SJCRH30 (cell line): ENCODE measurements at places on chromosomes 7 and 10. TPM values are rescaled to one million over a fixed set of nuclear protein-coding genes. Genes with fewer than 3 reads are reported as not detected.
A peak's percentile ranks its signal among the peaks of the same experiment; 100 is the strongest.

GRCh38 chr7:15798081-15798480 lies 111.6 kb upstream of the MEOX2 start:
- no peaks in the 10 kb centered on the region; the same call in 1 of the 2 replicates for H3K4me1 ChIP-seq
- no peak overlapping the region for H3K27ac ChIP-seq
- H3K36me3 ChIP-seq: no peaks in the 10 kb centered on the region
- DNase-seq: no peak
- H3K4me3 ChIP-seq: no peak overlapping the region

- H3K27ac ChIP-seq: no peak overlapping the region
- H3K4me1 ChIP-seq: no peaks in the 10 kb centered on the region
- no peaks in the 10 kb centered on the region for H3K27me3 ChIP-seq
- no peaks in the 10 kb centered on the region for H3K36me3 ChIP-seq
Measured at GRCh38 chr7:66304536-66304935, 99.4 kb downstream of the TPST1 start.

- no peak overlapping the region for H3K27ac ChIP-seq
- H3K27me3 ChIP-seq: no peaks in the 10 kb centered on the region
- DNase-seq: peak; percentile 30
- no peaks in the 10 kb centered on the region for H3K4me1 ChIP-seq
- no peak overlapping the region for H3K4me3 ChIP-seq
- H3K36me3 ChIP-seq: no peaks in the 10 kb centered on the region
Measured at GRCh38 chr10:88164471-88164870, 301.0 kb downstream of the PTEN start.

DNA sequence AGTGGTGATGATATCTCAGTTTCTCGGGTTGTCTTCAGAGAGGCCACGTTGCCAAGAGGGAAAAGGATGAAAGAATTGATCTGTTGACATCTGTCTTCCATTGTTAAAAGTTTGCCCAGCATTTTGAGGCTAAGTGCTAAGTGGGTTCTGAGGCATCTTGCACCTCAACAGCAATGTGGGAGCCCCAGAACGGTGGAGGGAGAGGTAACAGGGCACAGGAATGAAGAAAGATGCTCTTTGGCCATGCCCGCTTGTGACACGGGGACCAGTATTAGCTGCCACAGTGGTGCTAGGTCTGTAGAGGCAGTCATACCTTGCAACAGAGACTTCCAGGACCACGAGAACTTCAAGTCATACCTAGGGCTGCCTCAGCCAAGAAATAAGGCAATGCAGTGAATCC lies 106.6 kb upstream of the NUPR2 start:
- H3K27ac ChIP-seq: no peak overlapping the region
- H3K4me3 ChIP-seq: no peak overlapping the region
- DNase-seq: no peak
- no peaks in the 10 kb centered on the region for H3K36me3 ChIP-seq
- H3K4me1 ChIP-seq: peaks cover 19% of the 10 kb centered on the region
- H3K27me3 ChIP-seq: no peaks in the 10 kb centered on the region

The MYL10 gene
- total RNA-seq: 3.9 and 4.1 TPM in 2 replicates

The SFMBT2 gene
- total RNA-seq: 7.4 and 8.2 TPM in 2 replicates

GRCh38 chr10:44426247-44427034 lies 41.5 kb upstream of the CXCL12 start:
- H3K27me3 ChIP-seq: no peaks in the 10 kb centered on the region
- H3K36me3 ChIP-seq: no peaks in the 10 kb centered on the region
- no peak overlapping the region for H3K4me3 ChIP-seq
- no peak overlapping the region for H3K27ac ChIP-seq
- no peak for DNase-seq

DNA sequence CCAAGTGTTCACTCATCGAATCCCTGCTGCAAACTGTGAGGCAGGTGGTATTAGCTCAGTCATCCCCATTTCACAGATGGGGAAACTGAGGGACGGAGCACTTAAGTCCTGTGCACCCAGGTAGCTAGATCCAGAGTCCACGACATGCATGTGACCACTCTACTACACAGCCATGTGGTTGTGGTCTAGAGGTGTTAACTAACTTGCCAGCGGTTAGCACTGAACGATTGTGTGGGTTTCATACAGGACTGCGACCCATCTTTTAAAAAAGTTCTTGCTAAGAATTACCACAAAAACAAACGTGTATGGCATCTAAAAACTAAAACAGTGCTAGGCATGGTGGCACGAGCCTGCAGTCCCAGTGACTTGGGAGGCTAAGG lies 16.1 kb upstream of the ABCC2 start:
- H3K27me3 ChIP-seq: no peaks in the 10 kb centered on the region
- no peaks in the 10 kb centered on the region for H3K4me1 ChIP-seq
- no peaks in the 10 kb centered on the region for H3K36me3 ChIP-seq
- no peak overlapping the region for H3K27ac ChIP-seq

DNA sequence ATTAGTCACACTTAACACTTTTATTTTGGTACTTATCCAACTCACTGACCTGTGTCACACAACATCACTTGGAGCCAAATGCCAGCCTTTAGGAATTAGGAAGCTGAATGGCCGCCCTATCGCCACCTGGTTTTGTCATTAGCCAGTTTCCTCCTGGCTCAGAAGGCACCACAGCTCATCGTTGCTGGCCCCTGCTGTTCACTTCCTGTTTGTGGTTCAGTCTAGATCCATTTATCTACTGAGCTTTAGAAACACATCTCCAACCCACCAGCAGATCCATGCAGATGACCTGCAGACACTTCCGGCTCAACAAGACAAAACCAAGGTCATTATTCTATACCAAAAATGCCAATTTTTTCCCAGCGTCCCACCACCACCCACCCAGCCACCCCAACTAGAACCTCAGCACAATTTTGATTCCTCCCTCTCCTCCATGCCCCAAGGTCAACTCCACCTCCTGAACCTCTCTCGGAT lies 193.5 kb upstream of the NEBL start:
- no peak overlapping the region for H3K27ac ChIP-seq
- DNase-seq: no peak
- H3K36me3 ChIP-seq: no peaks in the 10 kb centered on the region
- no peak overlapping the region for H3K4me3 ChIP-seq

The NACAD gene
- total RNA-seq: 4.0 and 4.8 TPM in 2 replicates

- H3K27me3 ChIP-seq: no peaks in the 10 kb centered on the region
- H3K4me3 ChIP-seq: no peak overlapping the region
- DNase-seq: no peak
- H3K4me1 ChIP-seq: peaks cover 3% of the 10 kb centered on the region; the same call in 1 of the 2 replicates
Measured at GRCh38 chr10:119297207-119297968, 90.0 kb downstream of the GRK5 start.

GRCh38 chr7:49773218-49773935 lies at the start of gene VWC2:
Gene VWC2 (plus strand): TSS chr7:49773638. CDS start chr7:49775436, 1,798 bp downstream.
- no peak within 1 kb of the TSS for H3K4me3 ChIP-seq
- H3K27ac ChIP-seq: no peak within 1 kb of the TSS
- no peak for DNase-seq
- no peaks in the 10 kb centered on the region; the same call in 1 of the 2 replicates for H3K27me3 ChIP-seq

The ZNF783 gene
- 10.8 and 11.9 TPM in 2 replicates for total RNA-seq

The CCDC172 gene
- not detected in 2 replicates for total RNA-seq

The MMP21 gene
- 0.10 TPM in 1 of 2 replicates, not detected in the other for total RNA-seq

The ZC3HAV1L gene
- total RNA-seq: 57.1 and 62.4 TPM in 2 replicates

GRCh38 chr10:121378251-121378801 lies 219.9 kb downstream of the FGFR2 start:
- H3K27ac ChIP-seq: no peak overlapping the region
- no peak overlapping the region for H3K4me3 ChIP-seq
- H3K27me3 ChIP-seq: no peaks in the 10 kb centered on the region
- no peaks in the 10 kb centered on the region for H3K36me3 ChIP-seq
- no peaks in the 10 kb centered on the region for H3K4me1 ChIP-seq

- H3K4me1 ChIP-seq: no peaks in the 10 kb centered on the region
- no peaks in the 10 kb centered on the region for H3K27me3 ChIP-seq
- H3K36me3 ChIP-seq: peaks cover 11% of the 10 kb centered on the region; the same call in 1 of the 2 replicates
- H3K27ac ChIP-seq: no peak overlapping the region
- no peak for DNase-seq
Measured at GRCh38 chr7:55202150-55202913, 162.8 kb upstream of the LANCL2 start.

DNA sequence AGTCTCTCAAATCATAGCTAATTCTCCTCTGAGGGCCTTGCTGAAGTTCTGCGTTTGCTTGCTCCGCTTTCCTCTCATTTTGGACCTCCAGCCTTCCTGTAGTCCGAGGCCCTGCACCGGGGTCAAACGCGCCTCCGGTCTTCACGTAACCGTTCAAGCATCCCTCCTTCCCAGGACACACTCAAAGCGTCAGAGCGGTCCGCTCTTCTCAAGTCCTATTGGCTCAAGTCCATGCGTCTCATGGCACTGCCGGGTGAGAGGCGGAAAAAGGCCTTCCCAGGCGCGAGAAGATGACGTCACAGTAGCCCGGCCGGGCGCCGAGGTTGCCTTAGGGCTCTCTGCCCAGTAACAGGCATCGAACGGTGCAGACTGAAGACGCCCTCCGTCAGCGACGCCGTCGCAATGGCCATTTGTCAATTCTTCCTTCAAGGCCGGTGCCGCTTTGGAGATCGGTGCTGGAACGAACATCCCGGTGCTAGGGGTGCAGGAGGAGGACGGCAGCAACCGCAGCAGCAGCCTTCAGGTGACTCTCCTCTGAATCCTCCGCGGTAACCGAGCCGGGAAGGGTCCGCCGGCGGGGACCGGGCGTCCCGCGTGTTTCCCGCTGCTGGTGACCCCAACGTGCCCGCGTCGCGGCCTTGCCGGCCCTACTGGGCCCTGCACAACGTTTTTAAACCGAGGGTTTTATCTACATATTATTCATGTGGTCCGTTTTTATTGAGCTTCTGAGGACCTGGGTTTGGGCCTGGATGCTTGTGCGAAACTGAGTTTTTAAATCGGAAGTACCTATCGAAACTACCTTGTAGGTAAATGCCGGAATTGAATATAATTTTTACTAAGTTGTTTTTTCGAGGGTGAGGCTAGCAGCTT lies at the start of gene NUP42:
Gene NUP42, plus strand, starts transcription at position 365 of the 870 bp plus-strand sequence. Its CDS starts 38 bp downstream, at position 403.
- DNase-seq: peak; percentile 100
- H3K4me1 ChIP-seq: no peaks in the 10 kb centered on the region
- H3K4me3 ChIP-seq: peak within 1 kb of the TSS; percentile 93

DNA sequence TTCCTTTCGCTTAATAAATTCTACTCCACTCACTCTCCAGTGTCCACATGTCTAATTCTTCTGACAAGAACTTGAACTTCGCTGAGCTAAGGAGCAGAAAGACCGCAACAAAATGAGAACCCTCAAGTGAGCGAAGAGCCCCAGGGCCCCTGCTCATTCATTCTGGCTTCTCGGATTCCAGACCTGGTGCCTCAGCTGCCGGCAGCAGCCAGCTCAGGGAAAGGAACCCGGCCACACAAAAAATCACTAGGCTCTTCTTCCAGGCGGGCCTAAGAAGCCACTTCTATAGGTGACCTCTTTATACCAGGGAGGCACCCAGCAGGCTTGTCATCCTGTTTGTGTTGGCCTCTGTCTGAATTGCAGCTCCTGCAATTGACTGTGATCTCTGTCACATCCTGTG lies 33.3 kb downstream of the OTUD1 start:
- no peak overlapping the region for H3K4me3 ChIP-seq
- no peaks in the 10 kb centered on the region for H3K36me3 ChIP-seq
- DNase-seq: peak; percentile 56
- no peak overlapping the region for H3K27ac ChIP-seq
- H3K27me3 ChIP-seq: no peaks in the 10 kb centered on the region

GRCh38 chr10:123229927-123230630 lies 75.9 kb downstream of the BUB3 start:
- no peaks in the 10 kb centered on the region for H3K27me3 ChIP-seq
- DNase-seq: no peak
- no peaks in the 10 kb centered on the region for H3K36me3 ChIP-seq
- H3K4me1 ChIP-seq: no peaks in the 10 kb centered on the region

The CCL26 gene
- total RNA-seq: not detected in 2 replicates

The ATOH7 gene
- 0.13 TPM in 1 of 2 replicates, not detected in the other for total RNA-seq

The PRKAR2B gene
- 12.3 and 14.3 TPM in 2 replicates for total RNA-seq

DNA sequence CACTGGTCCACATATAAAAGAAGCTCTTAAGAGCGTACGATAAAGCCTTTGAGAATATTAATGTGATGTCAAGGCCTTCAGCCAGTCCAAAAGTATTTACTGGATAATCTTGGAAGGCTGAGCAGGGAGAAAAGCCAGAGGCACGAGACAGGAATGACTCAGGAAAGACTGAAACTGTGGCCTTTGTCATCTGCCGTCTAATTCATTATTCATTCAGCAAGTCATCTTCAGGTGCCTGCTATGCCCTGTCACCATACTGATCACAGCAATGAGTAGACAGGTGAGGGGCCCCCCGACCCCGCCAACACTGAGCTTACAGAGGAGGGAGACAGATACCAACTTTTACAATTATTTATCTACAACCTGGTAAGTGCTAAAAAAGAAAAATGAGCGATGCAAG lies 78.9 kb downstream of the VOPP1 start:
- peaks cover 24% of the 10 kb centered on the region for H3K4me1 ChIP-seq
- no peaks in the 10 kb centered on the region for H3K27me3 ChIP-seq
- H3K36me3 ChIP-seq: peaks cover 14% of the 10 kb centered on the region
- no peak overlapping the region for H3K27ac ChIP-seq
- H3K4me3 ChIP-seq: no peak overlapping the region

GRCh38 chr7:137985253-137985896 lies 16.5 kb downstream of the CREB3L2 start:
- no peak overlapping the region for H3K4me3 ChIP-seq
- peaks cover 20% of the 10 kb centered on the region for H3K4me1 ChIP-seq
- no peaks in the 10 kb centered on the region for H3K27me3 ChIP-seq
- no peak overlapping the region for H3K27ac ChIP-seq

DNA sequence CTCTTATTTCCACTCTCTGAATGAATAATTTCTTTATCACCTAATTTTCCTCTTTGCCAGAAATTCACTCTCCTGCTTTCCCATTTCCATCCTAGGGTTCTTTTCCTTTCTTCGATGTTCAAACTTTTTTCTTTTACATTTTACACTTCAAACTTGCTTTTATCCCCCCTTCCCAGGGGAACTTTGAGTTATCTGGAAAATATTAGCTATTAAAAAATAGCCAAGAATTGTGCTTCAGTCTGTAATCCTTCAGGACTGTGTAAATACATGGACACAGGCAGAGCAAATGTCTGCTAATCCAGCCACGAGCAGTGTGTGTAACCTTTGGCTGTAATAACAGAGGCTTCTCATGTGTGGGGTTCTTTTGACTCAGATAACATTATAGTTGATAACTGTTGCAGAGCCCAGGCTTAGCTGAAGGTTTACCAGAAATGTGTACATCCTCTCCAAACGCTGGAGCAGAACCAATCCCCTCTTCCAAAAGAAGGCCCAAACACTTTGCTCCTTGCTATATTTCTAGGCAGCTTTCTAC lies 4.6 kb downstream of the ASB4 start:
- DNase-seq: peak; percentile 61
- no peaks in the 10 kb centered on the region for H3K36me3 ChIP-seq
- no peak overlapping the region for H3K27ac ChIP-seq
- H3K4me1 ChIP-seq: peaks cover 24% of the 10 kb centered on the region

DNA sequence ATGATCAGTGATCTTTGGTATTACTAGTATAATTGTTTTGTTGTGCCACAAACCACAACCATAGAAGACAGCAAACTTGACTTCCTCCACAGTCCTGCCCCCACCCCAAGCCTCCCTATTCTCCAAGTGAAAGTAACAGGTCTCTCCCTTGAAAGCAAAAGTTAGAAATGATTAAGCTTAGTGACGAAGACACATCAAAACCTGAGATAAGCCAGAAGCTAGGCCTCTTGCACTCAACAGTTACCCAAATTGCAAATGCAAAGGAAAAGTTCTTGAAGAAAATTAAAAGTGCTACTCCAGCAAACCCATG lies 7.5 kb downstream of the SAR1A start:
- DNase-seq: no peak
- H3K4me3 ChIP-seq: no peak overlapping the region
- H3K27ac ChIP-seq: no peak overlapping the region
- H3K4me1 ChIP-seq: peaks cover under 1% of the 10 kb centered on the region; the same call in 1 of the 2 replicates

GRCh38 chr7:138975343-138976104 lies 5.7 kb downstream of the KIAA1549 start:
- H3K4me3 ChIP-seq: peak overlapping the region; percentile 5
- DNase-seq: peak; percentile 73
- peak overlapping the region; percentile 56 for H3K27ac ChIP-seq
- H3K36me3 ChIP-seq: no peaks in the 10 kb centered on the region

- DNase-seq: peak; percentile 6
- no peaks in the 10 kb centered on the region for H3K4me1 ChIP-seq
- H3K27ac ChIP-seq: no peak overlapping the region
- H3K4me3 ChIP-seq: no peak overlapping the region
Measured at GRCh38 chr10:26637521-26638275, 59.8 kb upstream of the PDSS1 start.
